ENCODE measurements at places on chromosomes 16 and 17.

DNA sequence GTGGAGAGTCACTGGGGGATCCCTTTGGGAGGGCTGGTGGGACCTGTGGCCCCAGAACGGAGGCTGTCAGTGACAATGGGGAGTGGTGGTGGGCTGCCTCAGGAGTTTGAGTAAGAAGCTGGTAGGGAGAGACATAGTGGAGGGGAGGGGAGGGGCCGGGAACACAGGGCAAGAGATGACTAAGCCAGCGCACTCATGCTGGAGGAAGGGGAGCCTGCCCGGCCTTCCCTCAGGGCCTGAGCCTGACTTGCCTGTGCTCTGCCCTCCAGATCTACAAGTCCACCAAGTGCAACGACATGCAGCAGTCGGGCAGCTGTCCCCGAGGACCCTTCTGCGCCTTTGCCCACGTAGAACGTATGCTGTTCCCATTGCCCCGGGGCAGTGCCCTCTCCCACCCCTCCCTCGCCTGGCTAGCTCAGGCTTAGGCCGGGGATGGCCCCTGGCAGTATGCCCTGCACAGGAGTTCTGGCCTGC is 29.3 kb downstream of the UNC13D start:
- DNase-seq, result no peak

DNA sequence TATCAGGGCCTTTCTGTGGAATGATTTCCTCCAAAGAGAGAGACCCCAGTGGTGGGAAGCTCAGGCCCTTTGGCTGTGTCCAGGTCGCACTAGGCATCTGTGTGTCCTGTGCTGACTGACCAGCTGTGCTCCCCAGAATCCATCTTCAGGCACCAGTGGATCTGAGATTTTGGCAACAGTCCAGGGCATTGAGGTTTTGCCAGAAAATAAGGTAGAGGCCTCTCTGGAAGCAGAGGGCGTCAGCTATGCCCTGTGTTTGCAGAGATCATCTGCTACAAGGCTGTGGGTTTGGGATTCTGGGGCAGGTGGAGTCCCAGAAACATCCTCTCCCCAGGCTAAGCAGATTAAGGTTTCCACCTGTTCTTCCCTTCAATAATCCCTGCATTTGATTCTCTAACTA is 57.5 kb upstream of the TOB1 start:
- DNase-seq, result no peak

DNA sequence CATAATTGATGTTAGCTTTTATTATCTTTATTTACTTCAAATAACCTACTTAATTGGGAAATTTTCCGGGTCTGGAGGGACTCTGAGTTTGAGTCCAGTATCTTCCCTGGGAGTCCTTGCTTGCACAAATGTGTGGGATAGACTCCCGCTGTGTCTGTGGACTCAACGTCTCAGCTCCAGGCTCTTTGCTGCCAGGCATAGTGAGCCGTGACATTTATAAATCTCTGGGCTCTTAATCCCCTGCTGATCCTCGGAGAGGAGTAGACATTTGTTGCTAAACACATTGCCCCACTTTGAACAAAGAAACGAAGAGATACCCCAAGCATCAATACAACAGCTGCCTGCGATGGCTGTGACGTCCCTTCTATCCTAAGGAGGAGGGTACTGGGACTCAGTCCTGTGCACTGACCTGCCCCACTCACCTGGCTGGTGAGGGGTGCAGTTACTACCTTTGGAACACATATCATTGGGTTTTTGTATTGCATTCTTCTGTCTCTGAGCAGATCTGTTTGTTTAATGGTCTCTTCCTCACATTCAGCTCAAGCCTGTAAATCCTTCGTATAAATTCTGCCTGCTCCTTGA is 316.9 kb downstream of the HAPSTR1 start:
- no peak for DNase-seq

DNA sequence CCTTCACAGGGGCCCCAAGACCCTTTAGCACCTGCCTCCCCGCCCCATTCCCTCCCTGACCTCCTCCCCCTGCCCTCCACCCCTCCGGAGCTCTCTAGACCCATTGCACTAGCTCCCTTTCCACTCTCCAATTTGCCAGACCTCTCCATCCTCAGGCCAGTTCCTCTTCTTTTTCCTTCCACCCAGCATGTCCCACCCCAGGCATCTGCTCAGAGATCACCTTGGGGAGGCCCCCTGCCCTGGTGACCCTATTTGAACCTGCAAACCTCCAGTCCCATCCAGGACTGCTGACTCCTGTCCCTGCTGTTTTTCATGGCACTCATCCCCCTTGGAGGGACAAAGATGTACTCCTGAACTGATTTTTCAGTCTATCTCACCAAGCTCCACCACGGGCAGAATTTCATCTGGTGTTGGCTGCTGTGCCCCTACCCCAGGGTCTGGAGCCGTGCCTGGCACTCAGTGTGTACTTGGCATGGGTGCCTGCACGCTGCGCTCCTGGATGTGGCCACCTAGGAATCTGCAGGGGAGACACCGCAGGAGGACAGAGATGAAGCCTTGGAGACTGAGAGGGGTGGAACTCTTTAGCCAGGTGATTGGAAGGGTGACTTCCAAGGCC is 85.6 kb upstream of the CACNG5 start:
- no peak for DNase-seq

DNA sequence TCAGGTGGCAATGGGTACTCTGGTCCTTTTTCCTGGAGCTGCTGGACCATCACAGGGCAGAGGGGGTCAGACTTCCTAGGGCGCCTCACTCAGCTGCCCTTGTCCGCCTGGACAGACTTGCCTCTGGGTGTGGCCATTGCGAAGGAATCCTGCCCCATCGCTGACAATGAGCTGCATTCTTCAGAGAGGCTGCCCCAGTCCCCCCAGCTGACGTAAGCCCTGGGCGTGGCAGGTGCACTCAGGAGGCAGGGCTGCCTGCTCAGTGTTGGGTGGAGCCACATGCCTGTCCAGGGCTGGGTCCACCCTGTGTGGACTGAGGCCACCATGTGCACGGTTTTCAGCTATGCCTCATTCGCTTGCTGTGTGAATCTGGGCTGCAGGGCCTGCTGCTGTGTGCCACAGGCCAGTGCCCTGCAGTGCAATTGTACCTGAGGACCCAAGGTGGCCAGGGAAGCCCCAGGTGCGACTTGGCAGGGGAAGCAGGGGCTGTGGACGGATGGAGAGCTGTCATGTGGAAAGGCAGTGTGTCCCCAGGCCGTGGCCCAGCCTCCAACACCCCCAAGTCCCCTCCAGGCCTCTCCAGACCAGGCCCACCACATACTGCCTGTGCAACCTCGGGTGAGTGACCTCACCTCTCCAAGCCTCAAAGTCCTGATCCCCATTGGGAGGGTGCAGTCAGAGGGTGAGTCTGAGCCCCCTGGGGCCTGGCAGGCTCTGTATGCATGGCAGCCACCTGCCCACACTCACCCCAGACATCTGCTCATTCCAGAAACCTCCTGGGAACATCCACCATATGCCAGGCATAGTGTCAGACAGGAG is 14.0 kb upstream of the MPRIP start:
- no peak for DNase-seq

DNA sequence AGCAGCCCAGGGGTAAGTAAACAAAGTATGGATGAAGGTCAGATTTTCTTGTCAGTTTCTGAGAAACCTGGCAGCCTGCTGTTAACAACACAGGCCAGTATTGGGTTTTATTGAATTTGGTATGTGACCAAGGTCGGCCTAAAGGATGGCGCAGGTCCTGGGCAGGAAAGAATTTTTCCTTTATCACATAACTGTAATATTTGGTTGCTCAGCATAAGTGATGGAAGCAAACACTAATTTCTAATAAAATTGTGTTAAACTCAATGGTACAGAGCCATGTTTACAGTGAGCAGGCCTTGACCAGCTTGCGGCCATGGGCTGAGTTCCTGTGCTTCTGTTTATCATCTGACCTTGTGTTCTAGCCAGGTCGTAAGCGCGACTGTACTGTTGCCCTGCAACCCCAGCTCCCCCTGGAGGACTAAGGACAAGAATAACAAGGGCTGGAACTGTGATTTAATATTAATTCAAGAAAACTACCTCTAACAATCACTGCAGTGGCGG is 10.5 kb downstream of the POLDIP2 start:
- DNase-seq, result no peak
